ENCODE measurements at places on chromosomes 1 and 21.

- no peak for ATAC-seq
Measured at GRCh38 chr21:36709030-36709867, 10.3 kb downstream of the SIM2 start.

DNA sequence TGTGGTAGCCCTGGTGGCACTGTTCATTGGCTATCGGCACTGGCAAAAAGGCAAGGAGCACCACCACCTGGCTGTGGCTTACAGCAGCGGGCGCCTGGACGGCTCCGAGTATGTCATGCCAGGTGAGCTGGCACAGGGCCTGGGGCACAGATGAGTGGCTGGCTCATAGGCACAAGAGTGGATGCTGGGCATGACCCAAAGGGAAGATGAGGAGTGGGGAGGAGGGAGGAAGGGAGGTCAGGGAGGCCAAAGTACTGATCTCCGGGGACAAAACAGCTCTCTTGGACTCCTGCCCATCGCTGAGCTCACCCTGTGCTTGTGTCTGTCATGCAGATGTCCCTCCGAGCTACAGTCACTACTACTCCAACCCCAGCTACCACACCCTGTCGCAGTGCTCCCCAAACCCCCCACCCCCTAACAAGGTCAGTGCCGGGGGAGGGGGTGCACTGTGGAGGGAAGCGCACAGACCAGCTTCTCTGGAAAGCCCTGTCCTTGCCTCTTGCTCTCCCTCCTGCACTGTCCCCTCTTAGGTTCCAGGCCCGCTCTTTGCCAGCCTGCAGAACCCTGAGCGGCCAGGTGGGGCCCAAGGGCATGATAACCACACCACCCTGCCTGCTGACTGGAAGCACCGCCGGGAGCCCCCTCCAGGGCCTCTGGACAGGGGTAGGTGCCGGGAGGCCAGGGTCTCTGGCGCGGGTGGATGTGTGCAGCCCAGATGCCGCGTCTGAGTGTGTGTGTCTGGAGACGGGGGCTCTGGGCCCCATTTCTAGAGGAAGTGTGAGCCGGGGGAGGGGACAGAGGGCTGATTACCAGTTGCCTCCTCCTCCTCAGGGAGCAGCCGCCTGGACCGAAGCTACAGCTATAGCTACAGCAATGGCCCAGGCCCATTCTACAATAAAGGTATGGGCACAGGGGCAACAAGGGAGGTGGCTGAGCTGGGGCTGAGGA, 7.3 kb upstream of the LRRC71 start:
- peak; percentile 52 for ATAC-seq

DNA sequence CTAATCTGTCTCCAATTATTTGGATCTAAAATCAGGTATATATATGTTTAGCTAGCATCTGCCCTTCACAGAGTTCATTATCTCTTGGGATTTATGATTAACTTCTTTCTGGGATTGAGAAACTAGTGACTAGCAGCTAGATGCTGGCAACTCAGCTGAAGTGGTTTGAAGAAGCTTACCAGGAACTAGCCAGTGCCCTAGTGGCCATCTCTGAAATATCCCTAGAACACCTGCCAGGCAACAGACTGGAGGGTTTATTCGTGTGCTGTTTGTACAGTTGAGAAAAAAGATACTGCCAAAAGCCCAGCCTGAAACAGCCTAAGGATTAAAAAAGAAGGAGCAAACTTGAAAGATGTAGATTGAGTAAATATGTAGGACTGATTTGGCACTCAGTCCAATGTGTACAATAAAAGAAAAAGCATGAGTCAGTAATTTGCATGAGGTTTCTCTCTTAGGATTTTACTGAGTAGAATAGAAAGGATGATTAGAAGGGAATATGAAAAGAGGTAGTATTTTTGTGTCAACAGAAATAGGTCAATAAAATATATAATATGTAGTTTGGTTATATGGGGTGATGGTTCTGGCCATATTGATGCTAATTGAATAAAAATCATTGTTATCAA, 1144.6 kb upstream of the ADGRL2 start:
- peak; percentile 74 for ATAC-seq

DNA sequence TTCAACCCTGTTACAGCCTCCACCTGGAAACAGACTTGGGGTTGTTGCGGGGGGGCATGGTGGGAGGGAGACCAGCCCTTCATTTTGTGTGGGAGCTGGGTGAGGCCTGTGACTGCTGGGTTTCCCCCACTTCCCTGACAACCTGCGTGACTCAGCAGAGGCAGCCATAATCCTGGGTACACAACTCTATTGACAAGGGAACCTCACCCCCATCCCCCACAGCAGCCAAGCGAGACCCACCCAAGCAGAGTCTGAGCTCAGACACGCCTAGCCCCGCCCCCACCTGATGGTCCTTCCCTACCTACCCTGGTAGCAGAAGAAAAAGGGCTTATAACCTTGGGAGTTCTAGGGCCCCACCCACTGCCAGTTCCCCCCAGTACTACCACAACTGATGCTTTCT, 8.0 kb upstream of the CCDC190 start:
- ATAC-seq = no peak

- ATAC-seq = no peak
Measured at GRCh38 chr1:36359911-36360550, 25.7 kb downstream of the STK40 start.

DNA sequence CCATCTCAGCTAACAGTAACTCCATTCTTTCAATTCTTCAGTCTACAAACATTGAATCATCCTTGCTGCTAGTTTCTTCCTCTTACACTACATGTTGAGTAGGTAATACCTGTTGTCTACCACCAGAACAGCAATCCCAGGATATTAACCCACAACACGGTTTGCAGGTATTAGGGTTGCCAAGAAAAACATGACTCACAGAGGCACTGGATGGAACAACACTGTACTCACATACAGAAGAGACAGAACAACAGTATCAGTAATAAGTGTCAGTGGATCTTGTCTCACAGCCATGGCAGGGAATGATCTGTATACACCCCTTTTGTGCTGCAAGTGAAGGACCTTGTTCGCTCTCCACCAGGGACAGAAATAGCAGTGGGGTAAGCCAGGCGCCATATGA, 212.1 kb downstream of the GPR52 start:
- ATAC-seq = peak; percentile 75

DNA sequence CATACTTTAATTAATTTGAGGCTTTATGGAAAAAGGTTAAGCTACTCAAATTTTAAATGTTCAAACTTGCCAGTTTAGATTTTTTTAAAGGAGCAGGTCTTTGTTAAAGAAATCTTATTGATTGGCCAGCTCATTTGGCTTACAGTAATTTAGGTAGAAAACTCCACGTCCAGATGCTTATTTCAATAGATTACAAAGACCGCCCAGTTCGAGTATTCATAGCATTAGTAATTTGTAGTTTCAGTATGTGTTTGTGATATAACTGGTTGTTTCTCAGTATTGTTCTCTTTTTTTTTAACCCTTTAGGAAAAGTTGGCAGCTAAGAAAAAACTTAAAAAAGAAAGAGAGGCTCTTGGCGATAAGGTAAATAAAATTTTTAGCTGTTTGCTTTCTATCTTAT, 1.6 kb downstream of the RPF1 start:
- no peak for ATAC-seq

DNA sequence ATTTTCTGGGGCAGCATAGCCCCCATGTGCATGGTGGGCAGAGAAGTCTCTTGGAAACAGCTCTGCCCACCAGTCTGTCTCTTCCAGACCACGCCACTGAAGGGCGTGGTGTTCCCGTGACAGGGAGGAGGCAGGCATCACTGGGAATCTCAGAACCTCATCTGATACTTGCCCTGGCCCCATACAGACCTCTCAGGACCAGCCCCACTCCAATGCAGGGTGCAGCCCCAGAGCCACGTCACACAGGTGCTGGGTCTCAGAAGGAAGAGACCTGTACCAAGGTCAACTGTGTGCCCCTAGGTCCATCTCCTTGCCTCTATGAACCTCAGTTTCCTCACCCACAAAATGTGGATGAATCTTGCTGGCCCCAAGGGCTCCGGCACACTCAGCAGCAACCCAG, 7.3 kb downstream of the RAP1GAP start:
- no peak for ATAC-seq

- ATAC-seq = no peak
Measured at GRCh38 chr21:14687268-14687625, 141.1 kb upstream of the SAMSN1 start.

- ATAC-seq = no peak
Measured at GRCh38 chr1:44596511-44596910, 77.8 kb downstream of the TMEM53 start.

GRCh38 chr1:36910886-36911540, 123.3 kb downstream of the GRIK3 start:
- no peak for ATAC-seq

DNA sequence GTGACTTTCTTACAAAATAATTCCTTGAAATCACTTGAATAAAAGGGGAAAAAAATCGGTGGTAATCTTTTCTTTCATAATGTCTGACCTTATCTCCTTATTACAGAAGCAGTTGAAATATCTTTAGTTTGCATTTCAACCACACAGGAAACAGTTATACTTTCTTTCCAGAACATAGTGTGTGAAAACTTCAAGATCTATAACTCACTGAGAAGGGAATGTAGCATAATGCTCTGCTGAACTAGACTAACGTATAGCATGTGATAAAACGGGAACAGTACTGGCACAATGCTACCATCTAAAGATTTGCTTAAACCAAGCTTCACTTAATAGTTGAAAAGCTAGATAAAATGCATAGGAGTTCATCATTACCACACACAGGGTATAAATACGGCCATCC, 45.0 kb downstream of the VAV3 start:
- ATAC-seq = no peak

- ATAC-seq = peak; percentile 43
Measured at GRCh38 chr1:11940260-11940921, 5.9 kb downstream of the PLOD1 start.

Measured in SK-N-SH treated with all-trans-retinoic acid at 6 μM for 48 hours (cell line).